NCI-H1694 treated with DMSO at 0.1 percent for 48 hours (cell line): ENCODE measurements at places on chromosomes 12 and 14.

- DNase-seq = no peak
Measured at GRCh38 chr12:78271546-78271945, 440.9 kb downstream of the NAV3 start.

GRCh38 chr14:24067133-24068082 is 4.0 kb upstream of the CPNE6 start:
- DNase-seq = no peak

DNA sequence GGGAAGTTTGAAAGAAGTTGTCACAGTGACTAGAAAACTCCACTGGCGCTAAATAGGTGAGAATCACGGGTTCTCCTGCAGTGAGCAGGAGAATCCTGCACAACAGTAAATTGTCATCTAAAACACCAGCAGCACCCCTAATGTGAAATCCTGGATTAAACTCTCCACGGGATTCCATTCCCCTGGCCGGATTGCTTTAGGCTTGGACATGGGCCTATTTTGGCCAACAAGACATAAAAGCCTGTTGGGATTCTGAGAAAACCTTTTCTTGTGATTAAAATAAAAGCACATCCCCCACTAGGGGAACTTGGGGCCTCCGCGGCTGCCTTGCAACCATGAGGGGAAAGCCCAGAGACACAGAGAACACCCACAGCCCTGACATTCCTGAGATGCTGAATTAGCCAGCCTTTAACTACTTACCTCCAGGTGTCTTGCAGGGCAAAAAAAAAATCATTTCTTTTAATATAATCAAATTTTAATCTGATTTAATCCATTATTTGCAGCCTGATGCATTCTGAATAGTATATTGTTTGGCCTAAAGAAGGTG is 21.0 kb upstream of the TSPAN11 start:
- DNase-seq = no peak

- DNase-seq = no peak
Measured at GRCh38 chr12:2180737-2181082, 127.9 kb downstream of the CACNA1C start.

- no peak for DNase-seq
Measured at GRCh38 chr14:69994002-69994401, 114.8 kb downstream of the SMOC1 start.

GRCh38 chr12:93877446-93877845 is 200.3 kb downstream of the CRADD start:
- no peak for DNase-seq

GRCh38 chr12:25436206-25437030 is 116.7 kb downstream of the LMNTD1 start:
- peak; percentile 73 for DNase-seq

- no peak for DNase-seq
Measured at GRCh38 chr12:67427336-67427735, 158.2 kb downstream of the CAND1 start.

DNA sequence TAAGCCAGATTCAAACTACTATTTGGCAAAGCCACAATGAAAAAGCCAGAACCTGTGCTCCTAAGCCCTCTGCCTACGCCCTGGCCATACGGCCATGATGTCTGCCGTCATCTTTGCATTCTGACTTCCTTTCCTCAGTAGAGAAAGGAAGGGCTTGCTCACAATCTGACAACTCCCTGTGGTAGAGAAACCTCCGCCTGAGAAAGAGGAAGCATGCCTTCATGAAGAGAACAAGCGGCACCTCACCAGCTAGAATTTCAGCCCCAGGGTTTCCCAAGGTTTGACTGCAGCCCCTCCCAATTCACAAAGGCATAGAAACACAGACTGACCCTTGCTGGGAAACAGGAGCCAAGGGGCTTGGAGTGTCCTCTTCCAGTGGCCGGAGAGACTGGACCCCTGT is 25.7 kb downstream of the TEP1 start:
- DNase-seq = no peak

- DNase-seq = no peak
Measured at GRCh38 chr12:10590966-10591365, 22.4 kb downstream of the MAGOHB start.

DNA sequence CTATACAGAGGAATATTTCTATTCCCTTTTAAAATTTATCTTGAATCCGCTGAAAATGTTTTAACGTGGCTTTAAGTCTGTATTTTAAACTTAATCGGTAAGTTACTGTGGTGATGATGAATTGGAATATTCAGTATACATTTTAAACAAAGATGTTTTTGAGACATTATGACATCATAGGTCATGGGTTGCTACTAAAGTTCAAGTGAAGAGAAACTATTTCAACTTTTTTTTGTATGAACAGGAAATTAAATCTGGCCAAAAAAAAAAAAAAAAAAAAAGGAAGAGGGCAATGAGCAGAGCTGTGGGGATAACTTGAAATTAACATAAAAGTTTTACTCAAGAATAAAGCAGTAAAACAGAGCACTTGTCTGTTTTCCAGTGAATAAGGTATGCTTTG is 109.0 kb downstream of the PLEKHA5 start:
- DNase-seq = no peak

DNA sequence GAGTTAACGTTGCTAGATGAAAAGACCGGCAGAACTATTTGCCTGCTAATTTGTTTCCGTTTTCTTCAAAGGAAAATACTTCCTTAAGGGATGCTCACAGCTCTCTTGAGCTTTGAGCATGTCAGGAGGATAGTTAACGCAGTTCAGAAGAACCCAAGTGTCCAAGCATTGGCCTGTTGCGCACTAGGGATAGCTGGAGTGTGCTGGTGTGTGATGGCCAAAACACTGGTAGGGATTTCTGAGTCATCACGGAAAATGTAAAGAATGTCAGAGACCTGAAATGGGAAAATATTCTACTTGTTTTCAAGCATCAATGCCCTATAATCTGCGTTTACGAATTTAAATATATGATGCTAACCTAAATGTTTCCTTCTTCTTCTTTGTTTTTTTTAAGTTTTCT is 97.8 kb downstream of the VRK1 start:
- no peak for DNase-seq

- DNase-seq = no peak
Measured at GRCh38 chr14:89681086-89682018, 264.3 kb upstream of the FOXN3 start.

- DNase-seq = no peak
Measured at GRCh38 chr12:96238336-96239047, 44.3 kb downstream of the ELK3 start.

DNA sequence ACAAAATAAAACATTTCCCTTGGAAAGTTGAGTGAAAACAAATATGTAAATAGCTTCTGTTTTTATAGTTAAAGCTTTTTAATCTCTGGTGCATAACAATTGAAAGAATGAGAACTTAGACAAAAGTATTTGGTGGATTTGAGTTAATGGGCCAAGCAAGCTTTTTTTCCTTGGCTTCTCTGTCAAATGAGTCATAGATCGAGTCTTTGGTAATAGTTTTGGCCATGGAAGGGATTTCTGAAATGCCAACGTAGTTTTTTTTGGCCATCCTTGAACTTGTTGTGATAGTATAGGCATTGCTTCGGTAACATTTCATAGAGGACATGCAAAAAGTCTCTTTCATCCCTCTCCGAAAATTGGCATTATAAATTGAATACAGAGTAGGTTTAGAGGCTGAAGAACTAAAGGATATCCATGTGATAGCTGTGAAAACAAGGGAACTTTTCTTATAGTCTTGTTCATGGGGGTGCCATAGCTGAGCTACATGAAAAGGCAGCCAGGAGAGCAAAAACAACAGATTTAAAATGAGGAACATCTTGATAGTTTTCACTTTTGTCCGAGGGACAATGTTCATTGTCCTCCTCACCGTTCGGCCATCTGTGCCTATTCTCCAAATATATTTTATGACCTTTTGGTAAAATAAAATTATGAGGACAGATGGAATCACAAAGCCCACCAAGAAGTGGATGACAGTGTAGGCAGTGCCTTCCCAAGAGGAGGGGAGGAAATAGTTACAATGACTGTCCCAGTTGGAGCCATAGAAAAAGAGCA is 34.7 kb downstream of the GPR19 start:
- no peak for DNase-seq

DNA sequence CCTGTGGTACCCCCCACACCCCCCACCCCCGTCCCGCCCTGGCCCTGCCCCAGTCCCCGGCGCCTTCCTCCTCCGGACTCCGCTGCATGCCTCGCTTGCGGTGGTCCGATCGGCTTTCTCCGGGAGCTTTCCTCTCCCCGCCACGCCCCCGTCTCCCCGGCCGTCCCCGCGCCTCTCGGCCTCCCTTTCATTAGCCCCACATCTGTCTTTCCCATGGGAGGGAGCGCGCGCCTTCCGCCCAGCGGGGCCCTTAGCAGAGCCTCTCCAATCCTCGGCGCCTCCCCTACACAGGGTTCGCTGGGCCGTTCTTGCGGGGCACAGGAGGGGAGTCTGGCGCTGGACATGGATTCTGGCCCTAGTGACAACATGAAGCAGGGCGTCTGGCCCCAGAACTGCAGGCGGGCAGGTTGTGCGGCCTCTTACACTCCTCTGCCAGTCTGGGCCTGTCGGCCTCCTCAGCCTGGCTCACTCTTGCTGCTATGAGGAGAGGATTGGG is 1.5 kb upstream of the EFS start:
- DNase-seq = peak; percentile 86

GRCh38 chr14:63632932-63633514 is 8.6 kb downstream of the WDR89 start:
- DNase-seq = peak; percentile 66
